Progenitor cell of endocrine pancreas (in vitro differentiated cells): ENCODE measurements at places on chromosomes 3 and 15.

GRCh38 chr15:69480932-69481331, 28.3 kb downstream of the RPLP1 start:
- no peak for DNase-seq

DNA sequence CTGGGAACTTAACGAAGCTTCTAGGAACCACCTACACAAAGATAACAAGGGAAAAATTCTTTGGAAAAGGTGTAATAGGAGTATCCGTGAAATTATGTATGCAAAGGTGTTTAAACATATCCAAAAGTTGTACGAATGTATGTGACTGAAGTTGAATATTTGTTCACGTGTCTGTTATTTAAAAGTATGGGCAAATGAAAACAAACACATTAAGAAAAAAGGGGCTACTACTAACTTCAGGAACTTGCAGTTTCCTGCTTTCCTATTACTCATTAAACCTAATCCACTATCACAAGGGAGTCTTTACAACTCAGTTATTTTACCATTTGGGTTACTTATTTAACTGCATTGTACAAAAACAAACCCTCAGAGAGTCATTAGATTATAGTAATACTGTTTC, 33.9 kb upstream of the GRAMD1C start:
- no peak for DNase-seq

- no peak for DNase-seq
Observed at GRCh38 chr15:98438326-98438725, 210.0 kb upstream of the IGF1R start.

GRCh38 chr3:61524933-61525332, 36.4 kb upstream of the PTPRG start:
- no peak for DNase-seq

GRCh38 chr3:19342389-19342788, 194.1 kb downstream of the KCNH8 start:
- DNase-seq, result no peak
